ENCODE measurements at places on chromosomes 1 and 21. TPM values are rescaled to one million over a fixed set of nuclear protein-coding genes. Genes with fewer than 3 reads are reported as not detected.
A peak's percentile ranks its signal among the peaks of the same experiment; 100 is the strongest.

NEK2 gene
- total RNA-seq = not detected

MRPL37 gene
- total RNA-seq = 54.2 TPM

PLA2G2E gene
- not detected for total RNA-seq

GTF2B gene
- 25.4 TPM for total RNA-seq

ALX3 gene
- not detected for total RNA-seq

BLACAT1 gene
- not detected for total RNA-seq

PTGFR gene
- 0.84 TPM for total RNA-seq

HTR6 gene
- not detected for total RNA-seq

ZNF648 gene
- total RNA-seq = not detected

CD84 gene
- total RNA-seq = 17.1 TPM

DNA sequence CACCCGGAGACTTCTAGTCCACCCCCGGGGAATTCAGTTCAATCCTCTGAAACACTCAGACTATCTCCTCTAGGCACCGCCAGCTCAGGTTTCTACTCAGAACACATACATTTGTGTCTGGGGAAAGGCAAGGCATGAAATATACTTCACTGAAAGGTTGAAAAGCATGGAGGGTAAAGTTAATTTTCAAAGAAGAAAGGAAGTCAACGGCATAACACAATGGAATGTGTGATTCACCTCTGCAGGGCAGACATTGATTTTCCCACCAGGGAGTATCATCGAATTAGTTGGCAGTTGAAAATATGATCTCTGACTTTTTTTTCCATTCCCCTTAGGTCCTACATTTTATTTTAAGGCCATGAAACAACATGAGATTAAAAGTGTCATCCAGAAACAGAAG lies 669.4 kb downstream of the SMYD3 start:
- DNase-seq = no peak

DNA sequence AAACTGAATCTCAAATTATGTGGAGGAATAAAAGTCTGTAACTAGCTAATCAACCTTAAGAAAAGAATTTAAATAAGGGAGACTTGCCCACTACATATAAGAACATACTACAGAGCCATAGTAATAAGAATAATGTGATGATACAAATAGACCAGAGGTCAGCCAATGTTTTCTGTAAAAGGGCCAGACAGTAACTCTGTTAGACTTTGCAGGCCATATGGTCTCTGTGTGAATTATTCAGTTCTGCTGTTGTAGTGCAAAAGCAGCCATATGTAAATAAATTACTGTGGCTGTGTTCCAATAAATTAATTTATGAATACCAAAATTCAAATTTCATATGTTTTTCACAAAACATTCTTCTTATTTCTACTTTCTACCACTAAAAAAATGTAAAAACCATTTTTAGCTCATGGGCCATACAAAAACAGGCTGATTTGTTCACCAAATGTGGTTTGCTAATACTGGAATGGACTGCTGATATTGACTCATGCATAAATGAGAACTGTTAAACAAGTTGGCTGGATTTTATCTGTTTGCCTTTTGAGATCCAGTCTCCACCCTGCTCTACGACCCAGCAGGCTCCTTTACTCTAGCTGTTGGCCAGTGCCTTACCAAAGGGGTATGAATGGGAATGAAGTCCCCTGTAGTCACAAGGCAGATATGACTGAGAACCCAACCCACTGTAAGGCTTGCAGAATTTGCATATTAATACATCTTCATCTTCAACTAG lies 98.2 kb upstream of the ZNHIT6 start:
- DNase-seq = no peak

GRCh38 chr1:107620753-107621152 lies 344.2 kb downstream of the VAV3 start:
- no peak for DNase-seq

- DNase-seq = no peak
Measured at GRCh38 chr1:49060766-49061165, 284.1 kb upstream of the BEND5 start.

DNA sequence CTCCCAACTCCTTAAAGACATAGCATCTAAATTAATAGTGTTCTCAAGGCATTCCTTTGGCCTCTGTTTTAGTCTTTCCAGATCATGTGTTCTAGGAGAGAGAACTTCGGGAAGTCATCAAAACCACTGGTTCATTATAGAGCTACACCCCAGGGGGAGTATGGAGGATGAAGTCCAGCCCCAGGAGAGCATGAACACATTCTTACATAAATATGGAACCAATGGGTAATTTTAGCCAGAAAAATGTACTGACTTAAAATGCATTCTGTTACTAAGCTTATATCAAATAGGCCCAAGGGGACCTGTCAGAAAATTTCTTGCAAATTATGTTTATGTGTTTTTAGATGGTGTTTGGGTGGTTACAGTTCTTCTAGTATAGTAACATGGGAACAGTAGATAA lies 165.2 kb downstream of the NTMT2 start:
- no peak for DNase-seq

- no peak for DNase-seq
Measured at GRCh38 chr1:160167580-160167979, 16.2 kb downstream of the ATP1A4 start.

DNA sequence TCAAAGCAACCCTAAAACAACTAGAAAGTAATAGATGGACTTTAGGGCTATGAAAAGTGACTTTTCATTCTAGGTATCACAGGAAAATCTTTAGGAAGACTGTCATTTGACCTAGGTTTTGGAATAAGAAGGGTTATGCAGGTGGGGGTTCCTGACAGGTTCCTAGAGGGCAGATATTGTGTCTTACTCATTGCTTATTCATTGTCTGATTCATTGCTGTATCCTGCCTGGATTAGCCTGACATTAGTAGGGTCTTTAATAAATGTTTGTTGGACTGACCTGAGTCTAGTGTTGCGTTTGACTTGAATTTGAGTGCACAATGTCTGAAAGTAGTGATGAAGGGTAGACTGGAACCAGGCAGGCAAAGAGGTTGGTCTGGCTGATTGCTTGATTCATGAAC lies 6.0 kb downstream of the FNBP1L start:
- no peak for DNase-seq

DNA sequence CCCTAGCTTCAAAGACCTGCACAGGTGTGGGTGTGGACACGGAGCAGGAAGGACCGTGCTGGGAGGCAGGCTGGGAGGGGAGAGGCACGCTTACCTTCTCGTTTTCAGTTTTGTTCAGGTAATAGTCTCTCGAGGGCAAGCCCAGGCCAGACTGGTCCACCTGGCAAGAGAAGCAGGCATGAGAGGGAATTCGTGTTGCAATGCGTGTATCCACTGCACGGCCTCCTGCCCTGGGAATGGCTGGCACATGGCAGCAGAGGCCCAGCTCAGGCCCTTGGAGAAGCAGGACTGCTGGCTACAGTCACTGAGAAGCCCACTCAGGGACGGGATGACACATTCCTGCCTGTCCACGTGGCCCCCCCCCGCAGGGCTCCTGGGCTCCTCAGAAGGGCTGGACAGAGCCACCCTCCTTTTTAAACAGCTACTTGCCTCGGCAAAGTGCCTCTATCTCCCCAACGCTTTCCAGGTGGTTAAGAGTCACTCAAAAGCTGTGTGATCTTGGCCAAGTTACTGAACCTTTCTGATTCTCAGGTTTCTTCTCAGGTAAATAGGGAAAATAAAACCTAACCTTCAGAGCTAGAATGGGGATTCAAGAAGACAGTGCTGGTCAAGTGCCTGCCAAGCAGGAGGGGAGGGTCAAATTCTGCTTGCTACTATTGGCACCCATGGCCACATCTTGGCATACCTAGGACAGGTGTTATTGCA lies 32.7 kb downstream of the ECE1 start:
- DNase-seq = no peak

DNA sequence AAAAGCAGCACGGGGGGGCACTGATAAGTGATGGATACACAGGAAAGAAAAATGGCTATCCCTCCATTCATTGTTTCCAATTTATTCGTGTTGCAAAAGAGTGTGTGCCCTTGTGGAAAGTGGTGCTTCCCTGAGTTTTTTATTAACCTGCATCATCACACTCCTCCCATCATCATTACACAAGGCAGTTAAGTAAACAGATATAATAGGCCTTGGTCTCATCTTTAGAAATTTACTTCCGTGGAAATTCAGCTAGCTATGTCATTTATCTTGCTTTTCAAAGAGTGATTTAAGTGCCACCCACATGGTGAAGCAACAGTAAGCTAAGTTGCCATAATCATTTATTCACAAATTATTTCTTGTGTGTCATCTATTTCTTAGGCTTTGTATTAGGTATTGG lies 473.3 kb downstream of the NEGR1 start:
- DNase-seq = no peak

DNA sequence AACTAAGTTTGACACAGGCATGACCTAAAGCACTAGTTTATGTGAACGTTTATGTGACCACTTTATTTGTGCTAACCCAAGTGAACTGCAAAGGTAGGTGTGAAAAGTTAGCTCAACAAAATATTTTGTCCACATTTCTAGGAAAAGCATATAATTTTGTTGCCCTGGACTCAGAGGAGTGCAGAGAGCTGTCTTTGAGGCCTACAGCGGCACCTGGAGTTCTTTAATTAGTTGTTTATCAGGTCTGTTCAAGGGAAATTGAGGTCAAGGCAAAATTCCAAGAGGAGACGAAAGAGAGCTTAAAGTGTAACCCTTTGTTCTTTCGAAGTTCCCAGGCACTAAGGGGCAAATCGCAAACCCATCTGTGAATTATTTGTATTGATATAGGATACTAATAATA lies 1.3 kb downstream of the GIPC2 start:
- DNase-seq = no peak

- DNase-seq = no peak
Measured at GRCh38 chr1:90162216-90162615, 167.3 kb downstream of the ZNF326 start.

DNA sequence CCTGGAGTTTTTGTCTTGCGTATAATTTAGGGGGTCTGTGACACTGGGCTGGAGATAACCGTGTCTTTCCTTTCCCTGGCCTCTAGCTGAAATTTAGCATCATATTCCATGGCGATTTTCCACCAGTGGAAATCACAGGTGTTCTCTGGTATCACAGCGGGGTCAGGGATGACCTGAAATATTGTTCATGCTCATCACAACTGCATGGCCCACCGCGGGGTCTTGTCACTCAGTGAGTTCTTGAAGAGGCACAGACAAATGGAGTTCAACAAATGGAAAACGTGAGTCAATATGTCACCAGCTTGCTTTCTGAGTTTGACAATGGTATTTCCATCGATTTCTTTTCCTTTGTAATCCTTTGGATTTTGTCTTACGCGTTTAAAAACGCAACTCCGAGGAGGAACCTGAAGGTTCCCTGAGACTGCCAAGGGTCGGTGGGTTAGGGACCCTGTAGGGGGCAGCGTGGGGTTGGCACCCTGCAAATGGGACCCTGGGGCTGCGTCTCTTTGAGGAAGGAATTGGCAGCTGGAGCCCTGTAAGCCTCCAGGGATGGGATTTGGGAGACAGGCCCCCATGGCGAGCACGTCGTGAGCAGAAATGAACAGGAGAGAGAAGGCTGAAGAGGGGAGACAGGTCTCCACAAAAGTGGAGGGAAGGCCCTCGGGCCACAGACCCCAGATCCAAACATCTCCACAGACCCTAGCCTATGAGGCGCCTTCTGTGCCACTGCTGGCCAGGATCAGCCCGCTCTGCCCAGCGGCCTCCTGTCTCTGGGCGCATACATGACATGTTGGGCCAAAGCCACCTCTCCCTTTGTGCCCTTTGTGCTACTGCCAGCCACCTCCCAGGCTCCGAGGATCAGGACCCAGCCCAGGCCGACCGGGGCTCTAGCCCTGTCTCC lies 32.1 kb upstream of the RUNX3 start:
- DNase-seq = no peak

DNA sequence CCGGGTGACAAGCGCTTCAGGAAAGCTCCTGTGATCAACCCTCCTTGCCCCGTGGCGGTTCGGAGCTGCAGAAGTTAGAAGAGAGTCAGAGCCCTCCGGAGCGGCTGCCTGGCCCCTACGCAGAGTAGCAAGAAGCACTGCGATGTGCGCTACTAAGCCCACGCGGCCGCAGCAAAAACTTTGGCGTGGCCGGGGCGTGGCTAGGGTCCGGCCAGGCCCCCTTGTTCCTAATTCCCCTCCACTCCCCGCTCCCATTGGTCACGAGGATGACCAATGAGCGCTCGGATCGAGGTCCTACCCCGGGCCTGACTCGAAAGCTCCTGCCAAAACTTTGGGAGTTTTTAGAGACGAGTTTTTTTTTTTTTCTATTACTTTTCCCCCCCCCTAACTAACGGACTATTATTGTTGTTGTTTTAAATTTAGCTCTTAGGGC lies at the start of gene HLX:
TSS of gene HLX (plus strand) at position 368 of the 433 bp plus-strand sequence. CDS start 415 bp downstream, outside the sequence.
- DNase-seq = peak; percentile 96

DNA sequence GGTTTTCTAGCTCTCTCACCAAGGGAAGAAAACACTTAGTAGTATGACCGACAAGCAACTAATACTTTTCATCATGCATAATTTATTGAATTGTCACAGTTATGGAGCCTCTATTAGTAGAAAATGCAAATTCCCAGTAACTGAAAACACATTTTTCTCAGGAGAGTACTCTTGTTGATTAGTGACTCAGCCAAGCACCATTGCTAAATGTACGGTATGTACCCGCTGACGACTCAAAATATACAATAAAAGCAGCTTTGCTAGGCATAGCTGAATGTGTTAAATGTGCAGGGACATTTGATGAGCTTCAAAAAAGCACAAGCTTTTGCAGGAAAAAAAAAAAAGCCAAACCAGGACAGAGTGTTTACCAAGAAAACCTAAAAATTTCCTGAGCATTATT lies 63.9 kb downstream of the WDR64 start:
- DNase-seq = no peak

- DNase-seq = peak; percentile 49
Measured at GRCh38 chr1:22414244-22414751, 37.4 kb upstream of the ZBTB40 start.

DNA sequence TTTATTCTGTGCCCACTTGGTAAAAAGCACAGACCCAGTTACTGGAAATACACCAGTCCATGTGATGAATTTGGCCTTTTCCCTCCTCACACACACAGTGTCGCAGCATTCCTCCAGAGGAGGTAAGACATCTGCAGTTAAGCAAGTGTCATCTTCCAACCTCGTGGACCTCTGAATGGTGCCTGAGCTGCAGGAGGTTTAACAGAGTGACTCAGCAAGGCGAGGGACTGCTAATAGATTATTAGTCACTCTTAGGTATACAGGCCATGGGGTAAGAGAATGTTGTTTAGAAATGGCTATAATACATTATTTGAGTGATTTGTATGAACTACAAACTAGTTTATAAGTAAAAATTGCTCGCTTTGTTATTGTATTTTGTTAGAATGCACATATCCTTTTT lies 8.6 kb upstream of the LRRC8B start:
- no peak for DNase-seq

DNA sequence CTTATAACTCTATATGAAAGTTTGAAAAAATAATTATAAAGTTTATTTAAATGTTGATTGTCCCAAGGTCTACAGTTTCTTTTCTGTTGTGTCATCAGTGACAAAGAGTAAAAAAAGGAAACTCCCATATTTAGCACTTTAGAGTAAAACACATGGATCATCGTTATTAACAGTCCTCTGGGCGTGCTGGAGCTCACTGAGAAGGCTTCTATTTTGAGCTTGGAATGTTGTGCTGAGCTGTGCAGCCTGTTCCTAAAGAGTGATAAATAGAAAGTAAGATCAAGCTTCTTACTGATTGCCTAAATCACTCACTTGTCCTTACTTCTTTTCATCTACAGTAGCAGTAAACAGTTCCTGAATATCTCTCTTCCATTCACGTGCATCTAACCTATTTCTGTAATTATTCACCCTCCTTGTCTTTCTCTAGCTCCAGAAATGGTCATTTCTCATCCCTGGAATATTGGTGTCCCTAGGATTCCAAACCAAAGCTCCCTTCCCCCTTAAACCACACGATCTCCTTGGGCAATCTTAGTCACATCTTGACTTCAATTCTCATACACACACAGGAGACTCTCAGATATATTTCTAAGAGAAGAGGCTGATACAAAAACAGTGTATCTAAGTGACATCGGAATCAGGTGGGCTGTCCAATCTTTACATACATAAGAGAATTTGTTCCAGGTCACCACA lies 11.9 kb downstream of the GBP5 start:
- DNase-seq = no peak

- DNase-seq = no peak
Measured at GRCh38 chr1:67708606-67709005, 23.6 kb downstream of the GADD45A start.
